Activated CD8-positive, alpha-beta T cell treated with anti-CD3 and anti-CD28 coated beads for 36 hours (primary cell): ENCODE measurements at places on chromosomes 5 and 9. TPM values are rescaled to one million over a fixed set of nuclear protein-coding genes. Genes with fewer than 3 reads are reported as not detected.
A peak's percentile ranks its signal among the peaks of the same experiment; 100 is the strongest.

The FAM221B gene
- not detected for total RNA-seq

GRCh38 chr9:8424786-8425410, 625.3 kb upstream of the DMAC1 start:
- no peak for DNase-seq

DNA sequence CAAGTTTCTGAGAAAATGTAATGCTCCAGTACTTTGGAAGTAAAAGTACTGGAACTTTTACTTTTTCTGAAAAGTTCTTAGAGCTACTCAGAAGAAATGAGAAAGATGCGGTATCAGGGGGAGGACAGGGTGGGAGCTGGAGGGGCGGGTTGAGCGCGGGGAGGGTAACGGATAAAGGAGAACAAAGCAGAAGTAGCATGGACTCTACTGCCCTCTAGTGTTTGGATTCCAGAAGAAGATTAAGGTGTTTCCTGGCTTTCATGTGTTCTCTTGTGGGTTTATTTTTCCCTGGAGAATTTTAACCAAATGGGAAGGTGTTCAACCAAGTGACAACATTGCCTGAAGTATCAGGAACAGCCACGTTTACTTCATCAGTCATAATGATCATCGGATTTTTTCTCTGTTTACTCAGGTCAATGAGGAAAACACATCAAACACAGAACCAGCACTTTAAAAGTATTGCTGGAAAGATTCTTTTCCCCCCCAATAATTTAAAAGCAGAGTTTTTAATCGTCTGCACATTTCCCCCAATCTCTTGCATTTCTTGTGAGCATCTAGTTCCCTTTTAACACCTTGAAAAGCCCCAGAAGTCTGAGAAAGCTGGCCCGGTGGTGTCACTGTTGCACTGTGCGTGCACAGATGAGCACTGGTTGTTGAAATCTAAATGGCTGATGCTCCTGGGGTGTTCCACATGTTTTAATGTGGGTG, 190.6 kb downstream of the MPDZ start:
- DNase-seq = peak; percentile 2

DNA sequence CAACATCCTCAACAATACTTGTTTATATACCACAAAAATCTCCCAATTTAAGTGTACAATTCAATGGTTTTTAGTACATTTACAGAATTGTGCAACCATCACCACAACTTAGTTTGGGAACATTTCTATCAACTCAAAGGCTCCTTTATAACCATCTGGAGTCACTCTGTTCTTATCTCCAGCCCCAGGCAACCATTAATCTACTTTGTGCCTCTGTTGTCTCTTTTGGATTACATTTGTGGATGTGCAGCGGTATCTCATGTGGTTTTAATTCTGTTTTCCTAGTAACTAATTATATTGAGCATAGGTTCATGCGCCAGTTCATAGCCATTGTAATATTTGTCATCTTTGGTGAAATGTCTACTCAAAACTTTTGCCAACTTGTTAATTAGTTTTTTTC, 14.4 kb downstream of the ADAMTS19 start:
- DNase-seq = no peak

DNA sequence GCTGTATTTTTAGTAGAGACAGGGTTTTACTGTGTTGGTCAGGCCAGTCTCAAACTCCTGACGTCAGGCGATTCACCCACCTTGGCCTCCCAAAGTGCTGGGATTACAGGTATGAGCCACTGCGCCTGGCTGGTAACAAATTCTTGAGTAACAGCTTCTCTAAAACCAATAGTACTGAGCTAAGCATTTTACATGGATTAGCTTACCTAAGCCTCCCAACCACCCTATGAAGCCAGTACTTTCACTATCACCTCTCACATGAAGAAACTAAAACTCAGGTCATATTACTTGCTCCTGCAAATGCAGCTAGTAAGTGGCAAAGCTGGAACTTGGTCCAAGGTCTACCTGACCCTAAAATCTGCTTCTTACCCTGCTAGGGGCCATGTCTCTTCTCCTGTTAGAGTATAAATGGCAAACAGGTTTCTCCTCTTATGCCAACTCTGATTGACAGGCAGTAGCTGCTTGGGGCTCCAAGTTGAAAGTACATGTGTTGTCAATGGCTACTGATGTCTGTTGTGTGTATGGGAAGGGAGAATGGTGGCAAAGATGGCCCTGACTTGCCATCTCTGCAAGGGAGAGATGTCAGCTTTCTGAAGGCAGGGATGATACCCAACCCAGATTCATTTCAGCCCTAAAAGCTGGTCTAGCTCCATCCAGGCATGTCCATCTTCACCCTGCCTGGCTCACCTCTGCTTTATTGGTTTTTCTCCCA, 4.0 kb downstream of the PHF19 start:
- no peak for DNase-seq

- DNase-seq = no peak
These were observed 5.7 kb downstream of the CMBL start for GRCh38 chr5:10301842-10302610.

DNA sequence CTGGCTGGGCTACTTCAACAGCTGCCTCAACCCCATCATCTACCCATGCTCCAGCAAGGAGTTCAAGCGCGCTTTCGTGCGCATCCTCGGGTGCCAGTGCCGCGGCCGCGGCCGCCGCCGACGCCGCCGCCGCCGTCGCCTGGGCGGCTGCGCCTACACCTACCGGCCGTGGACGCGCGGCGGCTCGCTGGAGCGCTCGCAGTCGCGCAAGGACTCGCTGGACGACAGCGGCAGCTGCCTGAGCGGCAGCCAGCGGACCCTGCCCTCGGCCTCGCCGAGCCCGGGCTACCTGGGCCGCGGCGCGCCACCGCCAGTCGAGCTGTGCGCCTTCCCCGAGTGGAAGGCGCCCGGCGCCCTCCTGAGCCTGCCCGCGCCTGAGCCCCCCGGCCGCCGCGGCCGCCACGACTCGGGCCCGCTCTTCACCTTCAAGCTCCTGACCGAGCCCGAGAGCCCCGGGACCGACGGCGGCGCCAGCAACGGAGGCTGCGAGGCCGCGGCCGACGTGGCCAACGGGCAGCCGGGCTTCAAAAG, 36.9 kb upstream of the TTC1 start:
- DNase-seq = no peak

The ELL2 gene
- 39.7 TPM for total RNA-seq

The SUSD3 gene
- 36.7 TPM for total RNA-seq

The PCDHA12 gene
- total RNA-seq = not detected

GRCh38 chr5:96150007-96150406, 188.4 kb upstream of the ELL2 start:
- DNase-seq = no peak

- no peak for DNase-seq
These were observed 144.0 kb upstream of the RPS23 start for GRCh38 chr5:82422001-82422740.

DNA sequence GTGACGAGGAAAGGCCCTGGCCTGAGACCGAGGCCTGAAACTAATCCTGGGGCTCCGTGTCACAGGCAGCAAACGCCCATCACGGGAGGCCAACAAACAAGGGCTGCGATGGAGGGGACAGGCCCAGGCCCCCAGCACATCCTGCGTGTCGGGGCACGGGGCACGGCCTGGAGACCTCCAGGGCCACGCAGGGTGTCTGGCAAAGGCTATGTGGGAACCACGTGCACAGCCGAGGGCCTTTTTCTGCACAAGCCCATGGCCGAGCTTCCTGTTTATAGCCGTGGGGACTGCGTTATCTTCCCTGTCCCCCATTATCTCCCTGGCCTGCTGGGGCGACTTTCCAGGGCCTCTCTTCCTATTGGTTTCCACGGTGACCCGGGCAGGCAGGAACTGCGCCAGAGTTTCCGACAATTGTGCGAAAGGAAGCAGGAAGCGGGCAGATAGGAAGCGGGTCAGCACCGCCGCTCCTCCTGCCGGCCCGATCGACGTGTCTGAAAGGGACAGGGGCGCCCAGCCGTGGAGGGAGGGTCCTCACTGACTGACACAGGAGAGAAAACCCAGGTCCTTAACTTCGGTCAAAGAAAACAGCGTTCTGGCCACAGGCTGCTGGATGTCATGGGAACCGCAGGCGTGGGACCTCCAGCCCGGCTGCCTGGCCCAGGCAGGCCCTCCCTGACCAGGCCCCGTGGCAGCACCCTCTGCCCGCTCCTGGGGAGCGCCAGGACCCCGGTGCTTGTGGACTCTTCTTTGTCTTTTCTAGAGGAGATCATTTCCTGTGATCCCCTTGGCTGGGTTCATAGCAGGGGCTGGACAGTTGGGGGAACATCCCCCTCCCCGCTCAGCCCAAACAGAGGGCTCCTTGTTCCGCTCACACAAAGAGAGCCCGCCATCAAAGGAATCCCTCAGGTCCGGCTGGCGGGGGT, 29.1 kb upstream of the SEC16A start:
- DNase-seq = no peak

- DNase-seq = no peak
These were observed 236.9 kb downstream of the GLIS3 start for GRCh38 chr9:4062966-4063365.

DNA sequence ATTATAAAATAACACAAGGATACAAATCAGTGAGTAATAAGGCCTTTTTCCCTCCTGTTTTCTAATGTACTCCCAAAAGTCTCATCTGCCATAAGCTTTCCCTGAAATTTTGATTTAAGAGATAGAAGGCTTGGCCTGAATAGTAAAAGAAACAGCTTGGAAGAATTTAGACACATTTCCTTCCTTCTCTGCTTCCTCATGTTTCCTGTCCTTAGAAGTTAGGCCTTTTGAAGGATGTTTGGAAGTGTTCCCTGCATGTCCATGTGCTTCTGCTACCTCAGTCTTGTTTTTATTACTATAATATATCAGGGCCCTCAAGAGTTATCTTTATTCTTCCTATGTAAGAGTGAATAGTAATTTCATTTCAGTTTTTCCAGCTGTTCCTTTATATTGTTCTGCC, 242.7 kb downstream of the DEPDC1B start:
- no peak for DNase-seq

DNA sequence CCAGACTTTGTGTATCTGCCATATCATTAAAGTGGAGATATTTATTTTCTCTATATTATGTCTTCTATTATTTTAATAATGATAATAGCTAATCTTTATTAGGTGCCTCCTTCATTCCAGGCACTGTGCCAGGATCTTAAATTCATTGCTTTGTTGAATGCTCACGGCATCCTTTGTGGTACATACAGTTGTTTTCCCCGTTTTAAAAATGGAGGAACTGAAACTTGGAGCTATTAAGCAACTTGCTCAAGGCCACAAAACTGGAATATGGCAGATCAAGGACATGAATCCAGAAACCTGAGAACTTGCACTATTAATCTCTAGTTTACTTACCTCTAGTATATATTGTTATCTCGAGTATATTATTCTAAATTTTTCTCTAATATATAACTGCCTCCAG, 41.5 kb upstream of the PPP3R2 start:
- no peak for DNase-seq

DNA sequence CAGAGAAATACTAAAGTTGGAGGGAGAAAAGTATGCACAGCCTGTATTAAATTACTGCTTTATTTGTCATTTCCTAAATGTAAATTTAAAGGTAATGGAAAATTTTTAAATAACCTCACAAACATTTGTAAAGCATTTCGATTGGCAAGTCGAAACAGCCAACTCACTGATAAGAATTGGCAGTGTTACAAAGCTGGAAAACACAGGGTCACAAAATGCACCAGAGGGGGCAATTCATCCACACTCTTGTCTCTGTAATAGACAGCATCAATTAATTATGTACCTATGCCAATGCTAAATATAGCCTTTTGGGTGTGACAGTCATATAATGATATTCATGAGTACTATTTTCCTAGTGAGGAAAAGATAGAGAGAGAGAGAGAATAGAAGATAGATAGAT, 140.6 kb upstream of the PRLR start:
- DNase-seq = no peak

- DNase-seq = no peak
These were observed 45.2 kb downstream of the P4HA2 start for GRCh38 chr5:132182359-132183040.

The FOXD4 gene
- not detected for total RNA-seq

- DNase-seq = peak; percentile 55
These were observed 83.9 kb upstream of the GRAMD2B start for GRCh38 chr5:126339215-126339805.

- DNase-seq = peak; percentile 36
These were observed 68.6 kb downstream of the ERMP1 start for GRCh38 chr9:5764130-5764868.

DNA sequence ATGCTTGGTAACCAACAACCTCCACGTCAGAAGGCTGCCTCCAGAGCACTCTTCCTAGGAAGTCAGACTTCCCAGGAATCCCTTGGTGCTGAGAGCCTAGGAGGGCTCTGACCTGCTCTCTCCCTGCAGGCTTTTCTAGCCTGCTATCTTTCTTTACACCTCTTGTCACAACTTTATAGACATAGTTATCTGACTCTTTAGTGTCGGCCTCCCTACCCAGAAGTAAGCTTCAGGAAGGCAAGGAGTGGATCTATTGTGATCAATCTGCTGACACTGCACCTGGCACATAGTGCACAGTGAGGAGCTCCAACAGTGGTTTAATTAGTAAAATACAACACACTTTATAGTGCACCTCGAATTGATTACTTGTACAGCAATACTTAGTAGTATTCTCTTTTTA, 2.3 kb downstream of the AFAP1L1 start:
- no peak for DNase-seq

- no peak for DNase-seq
These were observed 13.5 kb downstream of the CREBRF start for GRCh38 chr5:173069671-173070070.

DNA sequence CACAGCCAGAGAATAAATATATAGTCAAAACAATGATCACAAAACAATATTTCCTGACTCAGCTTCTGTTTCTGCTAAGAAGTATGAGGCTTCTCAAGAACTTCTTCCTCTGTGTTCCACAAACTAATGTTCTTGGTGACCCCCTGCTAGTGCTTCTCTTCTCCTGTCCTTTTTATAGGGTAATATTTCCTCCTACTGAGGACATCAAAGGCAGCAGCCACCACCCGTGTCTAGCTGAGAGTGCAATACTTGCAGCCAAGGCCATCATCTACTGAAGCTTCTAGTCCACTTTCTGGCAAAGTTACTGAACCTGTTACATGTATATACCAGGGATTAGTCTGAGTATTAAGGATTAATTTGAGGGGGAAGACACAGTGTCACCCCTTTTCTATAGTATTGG, 83.7 kb upstream of the SLC12A2 start:
- no peak for DNase-seq

DNA sequence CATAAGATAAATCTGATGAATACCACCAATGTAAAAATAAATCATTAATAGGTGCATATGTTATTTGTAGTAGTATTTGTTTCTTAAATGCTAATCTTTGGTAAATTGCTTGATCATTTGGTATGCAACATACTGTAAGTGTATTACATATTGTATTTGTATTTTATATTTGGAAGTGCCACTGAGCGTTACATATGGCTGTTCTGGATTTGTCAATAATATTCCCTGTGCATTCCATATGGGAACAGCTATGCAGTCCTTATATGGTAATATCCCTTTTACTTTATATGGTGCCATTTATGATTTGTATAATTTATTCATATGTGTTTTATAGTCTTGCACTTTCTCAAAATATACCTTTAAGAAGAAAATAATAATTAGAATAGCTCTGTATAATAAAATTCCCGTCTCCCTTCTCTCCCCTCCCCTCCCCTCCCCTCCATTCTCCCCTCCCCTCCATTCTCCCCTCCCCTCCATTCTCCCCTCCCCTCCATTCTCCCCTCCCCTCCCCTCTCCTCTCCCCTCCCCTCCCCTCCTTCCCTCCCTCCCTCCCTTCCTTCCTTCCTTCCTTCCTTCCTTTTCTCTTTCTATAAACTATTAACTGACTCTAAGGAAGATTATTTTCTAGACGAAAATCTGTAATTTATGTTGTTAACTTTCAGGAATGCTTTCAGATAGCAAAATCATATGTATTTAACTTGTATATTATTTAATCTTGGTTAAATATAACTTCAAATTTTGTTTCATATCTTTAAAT, 241.4 kb downstream of the CSNK1G3 start:
- no peak for DNase-seq
